ENCODE measurements at places on chromosomes 7 and 10.

DNA sequence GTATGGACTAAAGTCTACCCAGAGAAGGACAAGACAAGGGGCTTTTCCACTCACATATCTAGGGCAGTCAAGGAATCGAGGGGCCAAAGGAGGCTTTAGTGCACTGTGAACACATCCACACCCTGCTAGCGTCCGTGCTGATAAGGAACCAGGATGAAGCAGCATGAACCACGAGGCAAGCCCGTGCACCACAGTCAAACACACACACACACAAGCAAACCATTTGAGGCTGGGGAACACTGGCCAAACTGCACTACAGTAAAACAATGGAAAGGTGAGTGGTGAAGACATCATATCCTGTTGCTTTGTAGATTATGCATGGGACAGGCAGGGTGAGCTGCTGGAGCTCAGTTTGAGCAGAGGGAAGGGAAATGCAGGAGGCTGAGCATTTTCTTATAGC is 177.4 kb upstream of the CDCA7L start:
- ATAC-seq: no peak

DNA sequence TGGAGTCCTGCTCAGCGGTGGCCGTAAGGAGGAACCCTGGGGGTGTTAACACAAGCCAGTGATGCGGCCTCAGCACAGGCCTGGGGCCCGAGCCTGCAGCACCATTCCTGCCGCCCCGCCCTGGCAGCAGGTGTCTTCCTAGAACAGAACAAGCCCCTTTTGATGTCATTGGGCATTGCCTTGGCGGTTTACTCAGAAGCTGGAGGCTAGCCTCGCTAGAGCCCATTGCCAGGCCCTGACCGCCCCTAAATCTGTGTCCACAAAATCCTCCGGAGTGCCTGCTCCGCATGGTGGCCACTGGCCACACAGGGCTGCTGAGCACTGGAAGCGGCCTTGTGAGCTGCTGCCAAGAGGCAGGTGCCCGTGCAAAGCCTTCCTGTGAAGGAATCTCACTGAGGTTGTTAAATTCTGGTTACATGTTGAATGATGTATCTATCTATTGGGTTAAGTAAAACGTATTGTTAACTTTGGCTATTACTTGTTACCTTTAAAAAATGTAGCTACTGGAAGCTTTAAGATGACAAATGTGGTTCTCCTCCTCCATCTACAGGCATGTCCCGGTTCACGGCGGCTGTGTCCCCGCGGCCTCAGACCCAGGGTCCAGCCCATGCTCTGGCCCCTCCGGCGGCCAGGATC is 1.2 kb upstream of the INPP5A start:
- no peak for ATAC-seq

- ATAC-seq: no peak
Observed at GRCh38 chr7:129256221-129256620, 31.4 kb downstream of the AHCYL2 start.

- ATAC-seq: no peak
Observed at GRCh38 chr10:75541411-75541810, 110.0 kb downstream of the LRMDA start.

GRCh38 chr7:25517906-25518305 is 289.6 kb upstream of the NPVF start:
- ATAC-seq: no peak

DNA sequence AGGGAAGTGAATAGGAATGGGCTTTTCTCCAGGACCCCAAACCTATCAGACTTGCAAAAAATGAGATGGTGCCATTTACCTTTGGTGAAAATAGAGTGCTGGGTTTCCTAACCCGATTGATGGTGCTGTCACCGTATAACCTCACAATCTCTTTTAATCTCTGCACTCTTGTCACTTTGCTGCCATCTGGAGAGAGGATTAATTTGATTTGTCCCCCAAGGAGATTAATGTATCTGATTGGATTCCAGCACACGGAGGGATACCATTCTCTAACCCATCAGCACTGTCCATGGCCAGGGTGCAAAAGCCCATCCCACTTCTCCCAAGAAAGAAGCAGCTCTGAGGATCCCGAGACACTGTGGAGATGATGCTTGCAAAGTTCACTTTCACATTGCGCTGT is 86.3 kb upstream of the NFE2L3 start:
- no peak for ATAC-seq

- peak; percentile 40 for ATAC-seq
Observed at GRCh38 chr7:105013816-105014692, at the start of gene KMT2E. TSS of gene KMT2E (plus strand) at chr7:105014205. CDS start at chr7:105040953, 26,748 bp downstream.

All from activated CD4-positive, CD25-positive, alpha-beta regulatory T cell treated with anti-CD3 and anti-CD28 coated beads, Interleukin-2, amount 50 U/mL, for 24 hours (primary cell).